Epithelial cell of esophagus (primary cell): ENCODE measurements at places on chromosomes 11 and 22.

GRCh38 chr11:112793416-112793815, 167.8 kb upstream of the NCAM1 start:
- no peak for DNase-seq

GRCh38 chr22:27858626-27859025, 57.1 kb upstream of the MN1 start:
- no peak for DNase-seq

GRCh38 chr22:21881841-21882753, 14.7 kb upstream of the MAPK1 start:
- no peak for DNase-seq

DNA sequence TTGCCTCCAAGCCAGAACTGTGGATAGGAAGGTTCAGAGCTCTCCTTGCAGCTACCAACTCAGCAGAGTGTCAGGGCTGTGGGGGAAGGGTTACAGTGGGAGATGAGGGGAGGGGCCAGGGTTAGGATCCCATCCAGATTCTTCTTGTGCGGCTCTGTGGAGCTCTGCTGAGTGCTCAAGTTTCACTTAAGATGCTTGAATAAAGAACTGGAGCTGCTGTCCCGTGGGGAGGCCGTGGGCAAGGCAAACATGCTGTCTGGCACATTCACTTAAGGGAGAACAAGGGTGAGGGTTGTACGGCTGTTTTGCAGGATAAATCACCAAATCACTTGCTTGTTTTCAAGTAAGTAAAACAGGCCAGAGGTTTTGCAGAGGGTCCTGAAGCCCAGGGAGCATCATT, 197.1 kb downstream of the FAM76B start:
- no peak for DNase-seq

GRCh38 chr11:65817312-65817834, 16.4 kb upstream of the SNX32 start:
- no peak for DNase-seq

GRCh38 chr11:72352859-72353551, 81.3 kb downstream of the CLPB start:
- peak; percentile 80 for DNase-seq

- DNase-seq = peak; percentile 28
These were observed 421.8 kb upstream of the ANO5 start for GRCh38 chr11:21771097-21771496.

DNA sequence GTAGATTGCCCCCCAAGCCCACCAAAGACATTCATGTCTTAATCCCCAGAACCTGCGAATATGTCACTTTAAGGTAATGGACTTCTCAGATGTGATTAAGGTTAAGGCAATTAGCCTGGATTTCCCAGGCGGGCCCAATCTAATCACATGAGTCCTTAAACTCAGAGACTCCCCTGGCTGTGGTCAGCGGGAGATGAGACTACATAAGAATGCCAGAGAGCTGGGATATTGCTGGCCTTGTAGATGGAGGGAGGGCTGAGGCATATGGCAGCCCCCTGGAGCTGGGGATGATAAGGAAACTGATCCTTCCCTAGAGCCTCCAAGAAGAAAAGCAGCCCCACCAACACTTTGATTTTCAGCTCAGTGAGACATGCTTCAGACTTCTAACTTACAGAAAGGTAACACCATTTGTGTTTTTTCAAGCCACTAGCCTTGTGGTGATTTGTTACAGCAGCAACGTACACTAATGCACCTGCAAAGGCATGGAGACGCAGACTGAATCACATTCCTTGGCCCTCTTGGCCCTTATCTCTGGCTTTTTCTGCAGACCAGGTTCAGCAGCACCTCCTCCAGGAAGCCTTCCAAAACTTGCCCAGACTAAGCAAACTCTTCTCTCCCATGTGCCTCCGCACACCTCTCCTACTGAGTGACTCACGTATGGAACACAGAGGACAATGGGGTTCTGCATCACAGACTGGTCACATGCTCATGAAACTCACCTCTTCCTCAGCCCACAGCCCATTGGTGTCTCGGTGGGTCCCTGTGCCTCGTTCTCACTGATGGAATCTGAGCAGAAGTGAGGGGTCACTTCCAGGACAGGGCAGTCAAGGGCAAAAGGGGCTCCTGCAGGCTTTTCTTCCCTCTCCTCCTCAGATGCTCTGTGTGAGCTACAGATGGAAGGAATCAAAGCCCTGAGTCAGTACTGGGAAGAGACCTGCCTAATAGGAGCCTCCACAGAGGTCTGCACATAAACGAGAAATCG, 86.3 kb upstream of the HMGXB4 start:
- peak; percentile 5 for DNase-seq

GRCh38 chr11:111376181-111376871, 2.7 kb downstream of the POU2AF1 start:
- DNase-seq = peak; percentile 46

DNA sequence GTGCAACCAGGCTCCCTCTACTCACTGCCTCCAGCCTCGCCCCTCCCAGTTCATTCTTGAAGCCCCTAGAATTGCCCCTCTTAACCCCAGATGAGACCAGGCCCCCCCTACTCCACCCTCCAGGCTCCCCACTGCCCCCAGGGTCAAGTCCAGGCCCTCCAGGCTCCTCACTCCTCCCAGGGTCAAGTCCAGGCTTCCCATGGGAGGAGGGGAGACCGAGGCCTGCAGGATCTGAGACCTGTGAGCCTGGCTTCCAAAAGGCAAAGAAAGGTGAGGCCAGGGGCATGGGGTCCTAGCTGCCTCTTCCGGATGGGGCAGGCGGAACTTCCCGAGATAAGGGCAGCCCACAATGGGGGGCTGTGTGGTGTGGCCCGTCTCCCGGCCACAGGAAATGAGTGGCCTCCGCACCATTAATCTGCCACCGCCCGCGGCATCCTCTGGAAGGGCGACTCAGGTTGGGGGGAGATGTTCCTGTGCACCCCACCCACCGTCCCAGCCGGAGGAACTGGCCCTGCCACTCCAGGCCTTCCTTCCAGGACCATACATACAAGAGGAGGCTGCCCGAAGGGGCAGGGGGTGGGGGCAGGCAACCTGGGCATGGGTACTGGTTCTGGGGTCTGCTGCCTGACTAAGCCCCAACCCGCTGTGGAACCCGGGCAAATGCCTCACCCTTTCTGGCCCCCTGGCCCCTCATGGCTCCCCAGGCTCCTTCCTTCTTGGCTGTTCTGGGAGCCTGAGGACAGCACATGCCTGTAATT, 35.1 kb upstream of the WNT11 start:
- no peak for DNase-seq

GRCh38 chr11:65920372-65920802, 1.2 kb downstream of the DRAP1 start:
- no peak for DNase-seq

GRCh38 chr11:2166091-2166851, 5.3 kb upstream of the INS start:
- DNase-seq = peak; percentile 30

DNA sequence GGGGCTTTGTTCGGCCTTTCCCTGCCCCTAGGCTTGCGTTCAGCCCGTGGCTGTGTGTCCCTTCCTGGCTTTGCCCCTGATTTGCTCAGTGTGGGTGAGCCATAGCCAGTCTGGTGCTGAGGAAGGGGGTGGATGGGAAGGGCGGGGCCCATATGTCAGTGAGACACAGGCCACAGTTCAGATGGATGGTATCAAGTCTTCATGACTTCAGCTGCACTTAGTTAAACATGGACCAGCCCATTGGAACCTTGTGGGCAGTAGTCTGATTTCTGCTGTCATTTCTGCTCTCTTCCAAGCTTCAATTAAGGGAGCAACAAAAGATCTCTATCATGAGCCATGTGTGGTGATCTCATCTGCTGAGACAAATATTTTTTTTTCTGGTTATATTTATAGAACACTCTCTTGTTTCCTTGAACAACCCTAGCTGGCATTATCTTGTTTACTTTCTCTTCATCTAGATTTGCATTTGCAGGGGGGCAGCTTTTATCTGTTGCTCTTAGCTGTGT, 21.6 kb upstream of the PEX26 start:
- peak; percentile 70 for DNase-seq

- DNase-seq = no peak
These were observed 60.6 kb downstream of the DGCR2 start for GRCh38 chr22:19061471-19062138.

DNA sequence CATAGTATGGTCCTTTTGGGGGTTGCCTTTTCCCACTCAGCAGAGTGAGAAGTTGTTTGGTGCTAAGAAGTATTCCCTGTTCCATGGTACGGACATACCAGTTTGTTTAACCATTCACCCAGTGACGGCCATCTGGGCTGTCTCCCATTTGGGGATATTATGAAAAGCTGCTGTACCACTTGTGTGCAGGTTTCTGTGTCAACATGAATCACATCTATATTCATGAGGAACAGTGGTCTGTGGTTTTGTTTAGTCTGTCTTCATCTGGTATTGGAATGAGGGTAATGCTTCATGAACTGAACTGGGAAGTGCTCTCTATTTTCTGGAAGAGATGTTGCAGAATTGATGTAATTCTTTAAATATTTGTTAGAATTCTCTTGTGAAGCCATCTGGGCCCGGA, 89.5 kb downstream of the TRMU start:
- peak; percentile 77 for DNase-seq

DNA sequence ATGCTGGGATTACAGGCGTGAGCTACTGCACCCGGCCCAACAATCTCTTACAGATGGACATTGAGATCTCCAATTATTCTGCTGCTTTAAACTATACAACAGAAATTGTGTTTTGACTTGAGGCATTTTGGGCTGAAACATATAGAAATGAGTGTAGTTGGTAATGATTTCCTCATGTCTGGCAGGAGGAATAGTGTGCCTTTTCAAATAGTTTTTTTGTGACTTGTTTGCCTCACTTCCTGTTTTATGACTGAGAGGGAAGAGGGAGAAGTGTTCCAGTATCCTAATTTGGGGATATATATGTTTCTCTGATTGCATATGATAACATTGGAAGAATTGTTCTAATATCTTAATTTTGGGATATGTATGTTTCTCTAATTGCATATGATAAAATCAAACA, 40.2 kb downstream of the EP300 start:
- DNase-seq = no peak

DNA sequence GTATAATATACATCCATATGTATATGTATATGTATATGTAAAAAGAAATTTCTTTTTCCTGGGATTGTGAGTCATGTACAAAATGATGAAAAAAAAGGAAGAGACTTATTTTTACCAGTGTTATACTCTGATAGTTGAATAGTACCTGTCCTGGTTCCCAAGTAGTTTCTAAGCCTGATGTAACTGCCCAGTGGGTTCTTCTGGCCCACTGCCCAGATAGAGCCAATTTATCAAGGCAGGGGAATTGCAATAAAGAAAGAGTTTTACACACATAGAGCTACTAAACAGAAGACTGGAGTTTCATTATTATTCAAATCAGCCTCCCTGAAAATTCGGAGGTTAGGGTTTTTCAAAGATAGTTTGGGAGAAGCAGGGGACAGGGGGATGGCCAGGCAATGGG, 29.1 kb upstream of the NARS2 start:
- DNase-seq = no peak

- no peak for DNase-seq
These were observed 35.5 kb downstream of the TREH start for GRCh38 chr11:118643995-118644345.

DNA sequence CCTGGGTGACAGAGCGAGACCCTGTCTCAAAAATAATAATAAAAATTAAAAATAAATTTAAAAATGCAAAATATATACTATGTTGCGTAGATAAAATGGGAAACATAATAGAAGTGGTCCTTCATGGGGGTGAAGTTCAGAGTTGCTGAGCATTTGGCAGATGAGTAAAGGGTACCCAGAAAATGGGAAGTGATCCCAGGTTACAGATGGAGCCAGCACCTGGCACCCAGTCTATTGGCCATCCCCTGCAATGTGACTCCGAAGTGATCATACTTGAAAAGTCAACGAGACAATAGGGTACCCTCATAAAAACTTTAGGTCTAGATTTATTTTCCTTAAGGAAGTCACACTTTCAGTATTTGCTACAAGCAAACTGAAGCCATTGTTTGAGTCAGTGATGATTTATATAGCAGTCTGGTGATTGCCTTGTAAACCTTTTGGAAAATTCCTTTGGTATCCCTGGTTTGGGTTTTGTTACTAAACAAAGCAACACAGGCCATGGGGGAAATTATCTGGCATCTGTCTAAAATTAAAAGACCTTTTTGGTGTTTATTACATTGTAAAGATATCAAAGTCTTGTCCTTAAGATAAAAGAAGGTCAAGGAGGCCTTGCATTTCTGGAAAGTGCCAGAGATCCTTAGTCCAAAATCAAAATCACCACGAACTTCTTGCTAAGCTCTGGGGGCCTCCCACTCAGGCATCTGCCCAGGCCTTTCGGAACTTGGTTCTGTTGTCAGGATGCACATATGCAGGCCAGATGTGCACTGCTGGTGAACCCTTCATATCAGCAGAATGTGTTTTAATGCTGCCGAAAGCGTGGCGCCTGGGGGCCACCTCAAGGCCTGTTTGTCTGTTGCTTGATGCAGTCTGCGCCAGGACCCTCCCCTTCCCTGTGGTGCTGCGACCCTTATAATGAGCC, 4.3 kb downstream of the SMARCB1 start:
- no peak for DNase-seq

GRCh38 chr11:27963370-27963769, 144.6 kb downstream of the KIF18A start:
- DNase-seq = no peak
